ENCODE measurements at places on chromosomes 7 and 10.

DNA sequence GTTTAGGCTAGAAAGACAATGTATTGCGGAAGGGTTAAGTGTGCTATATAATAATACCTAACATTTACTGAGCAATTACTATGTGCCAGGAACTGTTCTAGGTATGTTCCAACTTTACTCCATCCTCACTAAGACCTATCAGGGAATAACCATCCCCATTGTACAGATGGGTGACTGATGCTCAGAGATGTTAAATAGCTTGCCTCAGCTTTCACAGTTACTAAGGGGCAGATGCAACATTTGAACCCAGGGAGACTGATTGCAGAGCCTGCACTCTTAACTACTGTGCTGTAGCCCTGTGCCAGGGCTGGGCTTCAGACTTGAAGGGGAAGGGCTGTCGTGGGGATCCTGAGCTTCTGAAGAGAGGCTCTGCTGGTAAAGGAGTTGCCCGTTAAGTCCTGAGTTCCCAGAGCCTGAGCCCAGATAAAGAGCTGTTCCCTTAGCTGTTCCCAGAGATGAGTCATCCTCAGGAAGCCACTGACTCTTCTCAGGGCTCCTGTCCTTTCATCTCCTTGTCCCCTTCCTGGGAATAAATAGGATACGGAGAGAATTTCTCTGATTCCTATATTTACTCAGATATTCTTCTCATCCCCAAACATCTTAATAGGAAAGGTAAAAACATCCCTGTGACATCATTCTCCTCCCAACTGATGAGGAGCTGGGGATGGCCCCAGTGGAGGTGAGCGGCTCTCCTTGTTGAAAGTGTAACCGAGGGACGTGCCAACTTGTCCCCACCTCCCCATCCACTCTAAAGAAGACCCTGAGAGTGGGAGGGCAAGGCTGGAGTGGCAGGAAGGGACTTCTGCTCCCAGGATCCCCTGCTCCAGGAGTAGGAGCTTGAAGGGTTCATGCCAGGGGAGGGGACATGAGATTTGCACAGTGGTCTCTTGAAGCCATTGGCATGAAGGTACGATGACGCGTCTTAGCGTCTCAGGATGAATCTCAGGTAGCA, 28.0 kb upstream of the HABP2 start:
- DNase-seq, result no peak

GRCh38 chr7:108486291-108486966, 30.2 kb upstream of the NRCAM start:
- DNase-seq, result no peak

DNA sequence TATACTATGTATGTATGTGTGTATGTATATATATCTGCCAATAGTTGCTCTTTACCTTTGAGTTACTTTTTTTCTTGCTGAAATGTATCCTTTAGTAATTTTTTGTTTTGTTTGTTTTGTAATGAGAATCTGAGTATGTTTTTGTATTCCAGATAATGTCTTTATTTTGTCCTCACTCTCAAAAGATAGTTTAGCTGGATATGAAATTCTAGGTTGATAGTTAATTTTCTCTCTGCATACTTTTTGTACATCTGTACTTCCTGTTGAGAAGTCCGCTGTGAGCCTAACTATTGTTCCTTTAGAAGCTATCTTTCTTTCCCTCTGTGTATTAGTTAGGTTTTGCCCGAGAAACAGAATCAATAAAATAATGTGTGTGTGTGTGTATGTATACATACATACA, 29.5 kb downstream of the BUB3 start:
- DNase-seq, result no peak

- no peak for DNase-seq
Measured at GRCh38 chr10:44786286-44786850, 124.8 kb upstream of the TMEM72 start.

GRCh38 chr10:120961795-120962755, 110.9 kb downstream of the WDR11 start:
- peak; percentile 10 for DNase-seq

- no peak for DNase-seq
Measured at GRCh38 chr7:106285855-106286492, 1.2 kb upstream of the NAMPT start.

DNA sequence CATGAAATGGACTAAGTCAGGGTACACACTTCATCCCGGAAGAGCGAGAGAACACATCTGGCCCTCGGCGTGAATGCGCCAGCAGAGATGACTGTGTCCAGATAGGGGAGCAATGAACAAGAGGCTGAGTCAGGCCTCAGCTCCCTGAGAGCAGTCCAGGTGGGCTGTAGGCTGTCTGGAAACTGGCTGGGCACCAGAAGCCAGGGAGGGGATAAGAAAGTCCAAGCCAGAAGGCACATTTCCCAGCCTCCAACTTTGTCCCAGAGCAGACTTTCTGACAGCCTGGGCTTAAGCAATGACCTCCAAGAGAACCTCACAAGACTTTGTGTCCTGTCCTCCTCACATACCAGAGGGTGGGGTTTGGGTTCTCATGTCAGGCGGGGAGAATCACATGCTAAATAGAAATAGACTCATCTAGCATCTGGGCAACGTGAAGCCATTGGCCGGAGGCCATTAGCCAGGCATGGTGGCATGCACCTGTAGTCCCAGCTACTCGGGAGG, 157.2 kb downstream of the ARHGAP12 start:
- DNase-seq, result no peak

- DNase-seq, result no peak
Measured at GRCh38 chr10:117684046-117684610, 141.6 kb downstream of the EMX2 start.

GRCh38 chr10:63027531-63027930, 105.6 kb upstream of the NRBF2 start:
- DNase-seq, result no peak

Measured in kidney tubule cell (primary cell).